ENCODE measurements at places on chromosomes 4 and X.

- DNase-seq: peak; percentile 77
Measured at GRCh38 chr4:116480546-116480945, 604.8 kb downstream of the TRAM1L1 start.

- DNase-seq: no peak
Measured at GRCh38 chr4:72935462-72935861, 134.1 kb downstream of the COX18 start.

DNA sequence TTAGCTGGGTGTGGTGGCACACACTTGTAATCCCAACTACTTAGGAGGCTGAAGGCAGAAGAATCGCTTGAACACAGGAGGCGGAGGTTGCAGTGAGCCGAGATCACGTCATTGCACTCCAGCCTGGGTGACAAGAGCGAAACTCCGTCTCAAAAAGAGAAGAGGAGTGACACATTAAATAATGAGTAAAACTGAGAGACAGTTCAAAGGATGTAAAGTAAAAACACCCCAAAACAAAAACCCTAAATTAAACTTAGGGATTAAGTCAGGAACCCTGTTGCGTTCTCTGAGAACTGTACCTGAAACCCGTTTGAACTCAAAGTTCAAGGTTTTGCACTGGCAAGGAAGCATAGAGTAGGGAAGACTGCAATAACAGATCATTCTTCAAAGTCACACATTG lies 141.7 kb downstream of the BRWD3 start:
- no peak for DNase-seq

GRCh38 chr4:139736661-139737060 lies 71.0 kb downstream of the MGST2 start:
- DNase-seq: no peak

DNA sequence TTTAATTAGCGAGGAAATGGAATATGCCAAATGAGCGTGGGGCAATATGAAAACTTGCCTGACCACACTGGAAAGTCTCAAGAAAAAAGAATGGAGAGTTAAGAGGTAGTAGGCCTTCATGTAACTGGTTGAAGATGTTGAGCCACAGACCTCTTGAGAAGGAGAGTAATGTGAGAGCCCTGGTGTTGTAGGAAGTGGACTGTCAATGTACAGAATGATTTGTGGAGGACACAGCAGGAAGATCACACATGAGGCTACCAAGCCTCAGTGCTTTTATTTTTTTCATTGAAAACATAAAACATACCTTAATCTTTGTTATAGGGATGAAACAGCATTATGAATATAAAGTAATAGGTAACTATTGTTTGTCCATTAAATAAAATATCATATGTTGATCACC lies 331.6 kb downstream of the UNC5C start:
- no peak for DNase-seq

DNA sequence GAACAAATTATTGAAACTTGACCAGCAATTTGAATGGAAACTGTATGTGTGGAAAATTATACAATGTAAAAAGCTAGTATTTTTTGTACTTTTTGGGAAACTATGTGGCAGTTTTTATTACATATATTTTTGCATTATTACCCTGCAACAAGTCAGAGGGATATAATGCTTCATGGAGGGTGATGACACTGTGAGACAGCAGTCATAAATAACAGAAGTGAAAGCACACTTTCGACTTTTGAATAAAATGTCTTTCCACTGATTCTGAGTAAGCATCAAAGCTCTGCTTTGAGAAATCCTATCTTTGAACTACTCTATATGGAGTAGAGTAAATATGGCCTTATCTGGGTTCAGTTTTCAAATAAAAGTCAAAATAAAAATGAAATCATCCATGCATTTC lies 122.6 kb upstream of the PABPC4L start:
- no peak for DNase-seq

- DNase-seq: no peak
Measured at GRCh38 chr4:10965196-10965595, 280.6 kb upstream of the CLNK start.

DNA sequence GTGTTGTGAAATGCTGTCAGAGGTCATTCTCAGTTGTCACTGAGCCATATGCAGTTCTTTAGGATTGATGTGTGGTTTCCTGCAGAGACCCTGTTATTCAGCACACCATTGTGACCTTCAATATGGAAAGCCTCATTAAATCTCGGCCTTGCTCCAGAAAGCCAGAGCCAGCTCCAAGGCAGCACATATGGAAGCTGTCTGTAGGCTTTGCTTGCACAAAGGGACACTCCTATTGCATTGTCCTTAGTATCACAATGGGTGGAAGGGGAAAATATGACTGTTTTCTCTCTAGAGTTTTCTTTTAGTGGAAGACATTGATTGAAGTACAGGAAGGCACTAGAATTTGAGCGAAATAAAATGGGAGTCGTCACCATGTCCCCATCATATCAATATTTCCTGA lies 179.0 kb downstream of the CEP135 start:
- DNase-seq: no peak

- no peak for DNase-seq
Measured at GRCh38 chr4:172826346-172826745, 342.3 kb upstream of the GALNT7 start.

DNA sequence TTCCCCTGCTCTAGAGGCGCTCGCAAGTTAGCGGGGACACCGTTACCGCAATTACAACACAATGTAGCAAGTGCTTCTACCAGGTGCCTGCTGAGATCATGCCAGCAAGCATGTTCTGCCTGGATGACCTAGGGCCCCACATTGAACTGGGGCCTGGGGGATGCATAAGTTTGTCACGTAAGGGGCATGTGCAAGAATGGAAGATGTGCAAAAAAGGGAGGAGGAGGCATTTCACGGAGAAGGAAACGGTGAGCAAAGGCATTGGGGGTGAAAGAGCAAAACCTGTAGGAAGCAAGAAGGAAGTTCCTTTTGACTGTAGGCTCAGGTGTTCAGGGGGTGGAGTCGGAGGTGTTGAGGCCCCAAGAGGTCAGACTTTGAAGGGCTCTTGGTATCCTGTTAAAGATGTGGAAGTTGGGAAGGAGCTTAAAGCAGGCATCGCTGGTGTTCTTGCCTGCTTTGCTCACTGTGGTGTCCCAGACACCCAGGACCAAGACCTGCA lies 602 bp upstream of the SCARB2 start:
- DNase-seq: no peak

GRCh38 chrX:8604131-8604530 lies 127.8 kb downstream of the ANOS1 start:
- no peak for DNase-seq

DNA sequence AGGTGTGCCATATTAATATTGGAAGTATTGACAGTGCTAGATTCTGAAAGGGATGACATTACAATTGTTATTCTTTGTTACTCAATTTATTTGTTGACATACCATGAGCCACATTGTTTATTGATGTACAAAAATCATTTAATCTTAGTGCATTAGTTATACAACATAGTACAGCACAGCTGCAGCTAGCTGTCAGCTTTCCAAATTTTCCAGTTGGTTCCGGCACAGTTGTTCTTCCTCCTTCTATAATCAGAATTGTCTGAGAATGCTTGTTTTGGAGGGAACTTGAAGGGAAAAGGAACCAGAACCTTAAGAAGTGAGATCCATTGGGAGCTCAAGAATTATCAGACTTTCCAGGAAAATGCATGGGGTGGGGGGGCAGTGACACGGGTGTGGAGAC lies 281.4 kb downstream of the ZIC3 start:
- DNase-seq: no peak

DNA sequence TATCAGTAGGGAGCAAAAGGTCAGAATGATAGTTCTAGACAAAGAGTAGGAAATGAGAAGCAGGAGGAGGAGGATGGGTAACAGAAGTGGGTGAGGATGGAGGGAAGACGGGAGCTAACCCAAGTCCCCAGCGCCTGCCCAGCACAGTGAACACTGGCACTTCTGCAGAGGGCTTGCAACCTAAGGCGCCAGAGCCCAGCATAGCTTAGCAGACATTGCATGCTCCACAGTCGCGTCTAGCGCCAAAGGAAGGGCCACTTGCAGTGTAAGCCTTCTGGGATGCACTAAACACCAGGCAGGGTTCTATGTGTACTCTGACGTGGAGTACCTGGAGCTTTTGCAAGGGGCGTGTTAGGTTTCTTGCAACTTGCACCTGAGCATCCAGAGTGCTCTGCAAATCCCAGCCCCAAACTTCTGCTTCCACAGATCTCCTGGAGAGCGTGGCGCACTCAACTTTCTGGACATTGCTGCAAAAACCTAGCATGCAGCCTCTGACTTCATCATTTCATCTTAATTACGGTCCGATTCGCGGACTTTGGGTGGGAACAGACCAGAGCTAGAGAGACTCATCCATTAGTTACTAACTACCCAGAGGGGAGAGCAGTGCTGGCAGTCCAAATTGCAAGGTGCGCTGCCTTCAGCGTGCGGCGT lies 46.5 kb upstream of the NKAP start:
- no peak for DNase-seq

DNA sequence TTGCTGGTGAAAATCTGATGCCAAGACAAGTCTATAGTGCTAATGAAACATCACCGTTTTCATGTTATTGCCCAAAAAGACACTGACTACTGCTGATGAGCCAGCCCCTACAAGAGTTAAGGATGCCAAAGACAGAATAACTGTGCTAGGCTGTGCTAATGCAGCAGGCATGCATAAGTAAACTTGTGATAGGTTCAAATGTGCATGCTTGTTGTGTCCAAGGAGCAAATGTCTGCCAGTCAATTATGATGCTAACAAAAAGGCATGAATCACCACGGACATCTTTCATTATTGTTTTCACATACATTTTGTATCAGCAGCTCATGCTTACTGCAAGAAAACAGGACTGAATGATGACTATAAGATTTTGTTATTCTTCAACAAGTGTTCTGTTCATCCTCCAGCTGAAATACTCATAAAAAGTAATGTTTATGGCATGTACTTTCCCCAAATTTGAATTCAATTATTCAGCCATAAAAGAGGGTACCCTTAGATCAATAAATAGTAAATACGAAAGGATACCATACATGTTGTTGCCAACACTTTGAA lies 306.9 kb upstream of the ARSJ start:
- no peak for DNase-seq

DNA sequence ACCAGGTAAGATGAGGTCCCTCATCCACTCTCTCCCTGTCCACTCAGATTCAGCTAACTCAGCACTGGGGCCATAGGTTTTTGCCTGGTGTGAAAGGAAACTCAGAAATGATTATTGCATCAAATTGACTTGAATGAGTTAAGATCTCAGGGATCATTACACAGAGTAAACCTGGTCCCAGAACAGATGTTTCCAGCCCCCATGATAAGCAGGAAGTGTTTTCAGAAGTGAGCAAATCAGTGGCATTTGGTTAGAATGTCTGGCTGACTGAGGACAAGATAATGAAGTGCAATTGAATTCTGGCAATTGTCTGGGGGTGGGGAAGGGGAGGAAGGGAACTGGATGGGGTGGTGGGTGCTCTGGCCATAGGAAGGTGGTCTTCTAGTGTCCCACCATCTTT lies 108.0 kb downstream of the CHIC2 start:
- DNase-seq: no peak

DNA sequence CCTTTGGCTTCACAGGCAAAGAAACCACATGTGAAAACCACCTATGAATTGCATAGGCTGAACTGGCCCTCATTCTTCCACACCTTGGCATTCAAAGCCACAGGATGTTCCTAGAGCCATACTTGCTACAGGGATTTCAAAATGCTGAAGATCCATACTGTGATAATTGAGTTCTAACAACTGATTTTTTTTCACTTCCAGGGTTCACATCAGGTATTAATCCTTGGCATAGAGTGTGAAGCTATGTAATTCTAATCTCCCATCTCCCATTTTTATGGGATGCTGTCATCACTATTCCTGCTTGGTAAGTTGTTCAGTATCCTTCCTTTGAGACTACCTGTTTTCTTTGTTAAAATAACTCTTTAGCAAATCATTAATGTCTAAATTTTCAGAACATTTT lies 1569.2 kb upstream of the ADGRL3 start:
- no peak for DNase-seq

DNA sequence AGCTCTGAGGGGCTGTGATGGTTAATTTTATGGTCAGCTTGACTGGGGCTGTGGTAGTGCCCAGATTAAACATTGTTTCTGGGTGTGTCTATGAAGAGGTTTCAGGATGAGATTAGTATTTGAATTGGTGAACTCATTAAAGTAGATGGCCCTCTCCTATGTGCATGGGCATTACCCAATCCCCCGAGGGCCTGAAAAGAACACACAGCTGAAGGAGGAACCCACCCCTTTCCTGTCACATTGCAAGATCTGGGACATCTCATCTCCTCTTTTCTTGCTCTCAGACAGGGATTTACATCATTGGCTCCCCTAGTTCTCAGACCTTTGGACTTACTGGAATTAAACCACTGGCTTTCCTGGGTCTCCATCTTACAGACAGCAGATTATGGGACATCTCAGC lies 29.4 kb upstream of the NDP start:
- DNase-seq: no peak

- no peak for DNase-seq
Measured at GRCh38 chr4:120855307-120856001, 67.1 kb downstream of the PRDM5 start.

GRCh38 chrX:130915302-130915701 lies 12.3 kb upstream of the ENOX2 start:
- no peak for DNase-seq

- no peak for DNase-seq
Measured at GRCh38 chr4:91015861-91016260, 888.7 kb downstream of the CCSER1 start.

DNA sequence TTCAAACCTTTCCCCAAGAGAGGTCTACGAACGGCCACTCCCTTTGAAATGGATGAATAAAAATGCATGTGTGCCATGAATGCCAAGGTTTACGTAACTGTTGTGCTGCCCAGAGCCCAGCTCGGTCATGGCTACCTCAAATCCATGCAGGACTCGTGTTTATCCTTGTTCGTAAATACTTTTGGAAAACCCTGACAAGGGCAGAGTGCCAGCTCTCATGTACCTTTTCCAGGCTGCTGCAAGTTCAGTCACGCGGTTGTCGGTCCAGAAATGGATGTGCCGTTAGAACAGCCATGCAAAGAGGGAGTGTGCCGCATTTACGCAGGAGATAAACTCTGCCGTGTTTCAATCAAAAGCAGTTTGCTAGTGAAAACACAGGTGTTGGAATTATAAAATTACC lies 123.4 kb downstream of the AMELX start:
- DNase-seq: no peak

DNA sequence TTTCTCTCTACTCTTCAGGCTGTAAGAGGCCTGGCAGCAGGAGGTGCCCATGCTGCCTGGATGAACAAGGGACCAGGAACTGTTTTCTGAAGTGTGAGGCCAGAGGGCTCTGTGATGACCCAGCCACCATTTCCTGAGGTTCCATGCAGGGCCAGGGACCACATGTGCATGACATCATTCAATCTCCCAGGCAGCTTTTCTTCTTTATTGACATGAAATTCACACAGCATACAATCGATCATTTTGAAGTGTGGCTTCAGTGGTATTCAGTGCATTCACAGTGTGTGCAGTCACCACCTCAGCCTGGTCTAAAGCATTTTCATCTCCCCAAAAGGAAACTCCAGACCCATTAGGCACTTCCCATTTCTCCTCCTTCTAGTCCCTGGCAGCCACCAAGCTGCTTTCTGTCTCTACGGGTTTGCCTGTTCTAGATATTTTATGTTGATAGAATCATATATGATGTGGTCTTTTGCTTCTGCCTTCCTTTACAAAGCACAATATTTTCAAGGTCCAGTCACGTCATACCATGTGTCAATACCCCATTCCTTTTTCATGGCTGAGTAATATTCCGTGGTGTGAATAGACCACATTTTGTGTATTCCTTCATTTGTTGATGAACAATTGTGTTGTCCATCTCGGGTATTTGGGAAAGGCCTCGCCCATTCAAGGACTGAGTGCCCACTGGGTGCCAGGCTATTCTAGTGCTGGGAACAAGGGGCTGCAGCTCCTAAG lies 93.1 kb downstream of the PSAPL1 start:
- DNase-seq: no peak

- DNase-seq: no peak
Measured at GRCh38 chrX:120697053-120697452, 67.2 kb upstream of the C1GALT1C1 start.

All from NCI-H1417 treated with DMSO at 0.1 percent for 48 hours (cell line).